NCI-H510A treated with DMSO at 0.1 percent for 48 hours (cell line): ENCODE measurements at places on chromosomes 7 and 10.

DNA sequence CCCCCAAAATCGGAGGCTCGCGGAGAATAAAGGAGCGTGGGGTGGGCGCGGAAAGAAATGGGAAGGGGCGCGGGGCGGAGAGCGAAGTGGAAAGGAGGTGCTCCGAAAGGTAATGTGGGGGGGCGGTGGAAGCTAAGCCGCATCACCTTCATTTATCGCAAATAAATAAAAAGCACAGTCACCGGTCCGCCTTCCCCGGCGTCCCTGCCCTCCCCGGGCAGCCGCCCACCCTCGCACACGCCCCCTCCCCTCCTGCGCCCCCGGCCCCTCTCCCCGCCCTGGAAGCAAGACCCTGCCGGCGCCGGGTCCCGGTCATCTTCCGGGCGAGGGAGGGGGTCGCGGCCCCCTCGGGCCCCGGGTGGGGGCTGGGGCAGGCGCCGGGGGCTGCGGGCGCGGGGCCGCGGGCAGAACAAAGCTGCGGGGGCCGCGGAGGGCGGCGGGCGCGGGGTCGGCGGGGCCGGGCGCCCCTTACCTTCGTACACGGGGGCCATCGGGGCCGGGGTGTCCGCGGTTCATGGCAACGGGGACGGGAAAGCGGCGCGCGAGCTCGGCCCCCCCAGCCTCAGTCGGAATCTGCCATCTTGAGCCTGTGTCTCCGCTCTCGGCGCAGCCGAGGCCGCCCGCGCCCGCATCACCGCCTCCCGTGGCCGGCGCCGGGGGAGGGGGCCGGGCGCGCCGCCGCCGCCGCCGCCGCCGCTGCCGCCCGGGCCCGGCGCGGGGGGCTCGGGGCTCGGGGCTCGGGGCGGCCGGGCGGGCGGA lies 486 bp downstream of the HIPK2 start:
- no peak for DNase-seq

DNA sequence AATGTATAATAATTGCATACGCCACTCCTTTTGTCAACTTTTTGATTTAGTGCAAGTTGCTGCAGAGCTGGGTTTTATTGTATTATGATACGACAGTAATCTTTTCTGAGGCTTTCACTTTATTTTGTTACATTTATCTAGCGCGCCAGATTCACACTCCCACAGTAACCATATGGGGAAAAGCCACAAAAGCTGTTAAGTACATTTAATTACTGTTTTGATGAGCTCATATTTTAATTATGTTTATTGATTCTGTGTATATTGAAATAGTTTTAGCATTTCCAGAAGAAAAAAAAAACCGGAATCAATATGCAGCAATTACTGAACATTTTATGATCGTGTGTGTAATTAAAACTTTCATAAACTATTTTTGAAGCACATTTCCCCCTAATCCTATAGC lies 118.5 kb downstream of the RAB11FIP2 start:
- no peak for DNase-seq

DNA sequence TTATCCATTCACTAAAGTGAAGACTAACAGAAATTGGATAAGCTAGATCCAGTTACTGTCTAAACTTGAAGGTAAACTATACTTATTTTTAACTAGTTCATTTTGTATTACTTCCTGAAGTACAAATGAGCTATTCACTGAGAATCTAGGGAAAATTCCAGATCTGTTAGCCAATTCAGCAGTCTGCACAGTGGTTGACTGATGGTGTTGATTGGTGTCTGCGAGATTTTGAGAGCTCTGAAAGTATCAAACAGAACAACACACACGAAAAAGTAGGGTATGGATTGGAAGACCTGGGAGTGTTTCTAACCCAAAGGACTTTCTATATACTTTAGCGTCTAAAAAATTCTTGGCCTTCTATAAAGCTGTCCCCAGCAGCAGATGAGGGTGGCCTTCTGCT lies 33.6 kb upstream of the AGR2 start:
- no peak for DNase-seq

DNA sequence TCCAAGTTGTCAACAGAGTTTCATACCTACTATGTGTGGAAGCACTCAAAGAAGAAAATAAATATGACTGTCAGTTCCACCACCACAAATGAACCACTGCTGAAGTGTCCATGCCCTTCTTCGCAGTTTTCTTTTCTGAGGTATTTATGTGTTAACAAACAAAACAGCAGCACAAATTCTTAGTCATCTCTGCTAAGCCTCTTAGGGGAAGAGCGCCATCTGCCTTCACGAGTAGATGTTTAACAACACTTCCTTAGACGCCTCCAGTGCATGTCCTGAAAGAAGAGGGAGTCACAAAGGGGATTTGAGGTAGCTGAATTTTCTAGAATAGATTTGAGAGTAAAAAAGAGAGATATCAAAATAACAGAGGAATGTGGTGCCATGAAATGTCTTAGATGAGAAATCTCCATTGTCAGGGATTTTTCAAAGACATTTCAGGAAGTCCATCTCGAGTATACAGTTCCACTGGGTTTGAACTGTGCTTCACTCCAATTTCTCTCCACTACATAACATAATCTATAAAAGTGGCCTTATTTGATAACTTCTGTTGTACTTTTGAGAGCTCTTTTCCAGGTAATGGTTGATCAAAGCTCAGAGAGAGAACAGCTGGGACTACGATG lies 775.3 kb upstream of the POM121L12 start:
- DNase-seq: no peak

- no peak for DNase-seq
Observed at GRCh38 chr10:25175527-25176420, 973 bp downstream of the GPR158 start.

GRCh38 chr10:68781613-68782574 lies 45.4 kb upstream of the STOX1 start:
- DNase-seq: no peak

- DNase-seq: peak; percentile 33
Observed at GRCh38 chr10:26725837-26726727, 28.6 kb downstream of the PDSS1 start.

GRCh38 chr10:120963594-120964220 lies 112.5 kb downstream of the WDR11 start:
- no peak for DNase-seq

DNA sequence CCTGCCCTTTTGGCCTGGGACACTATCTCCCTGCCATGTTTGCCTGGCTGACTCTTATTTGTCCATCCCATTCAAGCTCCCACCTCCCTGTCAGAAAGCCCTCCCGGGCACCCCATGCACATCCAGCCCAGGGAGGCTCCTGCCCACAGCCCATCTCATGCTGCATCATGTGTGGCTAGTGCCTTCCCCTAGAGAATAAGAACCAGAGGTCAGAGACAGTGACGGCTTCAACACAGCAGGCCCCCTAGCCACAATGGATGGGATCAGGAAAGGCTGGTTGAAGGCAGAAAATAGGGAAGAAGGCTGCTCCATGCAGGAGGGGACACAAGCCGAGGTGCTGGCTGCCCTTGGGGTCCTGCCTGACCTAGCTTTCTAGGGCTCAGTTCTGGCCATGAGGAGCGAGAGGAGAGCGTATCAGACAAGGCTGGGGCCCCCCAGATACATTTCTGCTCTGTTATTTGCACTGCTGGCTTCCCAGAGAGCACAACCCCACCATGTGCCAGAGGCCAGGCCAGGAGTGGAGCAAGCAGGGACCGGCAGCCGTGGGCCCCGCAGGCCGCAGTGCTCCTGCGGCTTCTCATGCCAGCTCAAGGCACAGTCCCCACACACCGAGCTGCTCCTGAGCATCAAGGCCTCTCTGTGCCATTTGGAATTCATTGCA lies 161.1 kb upstream of the ZMIZ1 start:
- DNase-seq: no peak

DNA sequence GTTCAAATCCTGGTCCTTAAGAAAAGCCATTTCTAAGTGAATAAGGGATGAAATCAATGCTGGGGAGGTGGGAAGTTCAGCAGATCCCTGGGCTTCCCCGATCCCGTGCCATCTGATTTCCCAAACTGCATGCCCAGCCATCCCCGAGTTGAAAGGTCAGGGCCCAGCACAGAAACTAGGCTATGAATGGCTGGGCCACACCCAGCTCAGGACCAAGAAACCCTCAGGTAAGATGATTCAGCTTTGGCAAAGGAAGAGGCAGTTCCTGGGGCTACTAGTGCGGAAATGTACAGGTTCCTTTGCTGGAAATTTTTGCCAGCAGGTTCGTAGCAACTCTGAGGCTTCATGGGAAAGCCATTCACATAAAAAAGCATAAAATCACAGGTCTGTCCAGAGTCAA lies 182.7 kb downstream of the FAM107B start:
- no peak for DNase-seq

- no peak for DNase-seq
Observed at GRCh38 chr10:91681361-91682276, 48.7 kb upstream of the PPP1R3C start.

- DNase-seq: peak; percentile 27
Observed at GRCh38 chr7:51290702-51291540, 25.7 kb downstream of the COBL start.

- peak; percentile 81 for DNase-seq
Observed at GRCh38 chr10:72954596-72955554, at the start of gene PLA2G12B. Gene PLA2G12B (minus strand): TSS chr10:72954806. CDS start chr10:72954685, 121 bp downstream.

GRCh38 chr10:90621577-90621976 lies 236.3 kb downstream of the HTR7 start:
- no peak for DNase-seq

GRCh38 chr7:55171157-55171556 lies 152.3 kb downstream of the EGFR start:
- no peak for DNase-seq

GRCh38 chr7:100063376-100063775 lies 13.8 kb downstream of the ZSCAN21 start:
- no peak for DNase-seq

DNA sequence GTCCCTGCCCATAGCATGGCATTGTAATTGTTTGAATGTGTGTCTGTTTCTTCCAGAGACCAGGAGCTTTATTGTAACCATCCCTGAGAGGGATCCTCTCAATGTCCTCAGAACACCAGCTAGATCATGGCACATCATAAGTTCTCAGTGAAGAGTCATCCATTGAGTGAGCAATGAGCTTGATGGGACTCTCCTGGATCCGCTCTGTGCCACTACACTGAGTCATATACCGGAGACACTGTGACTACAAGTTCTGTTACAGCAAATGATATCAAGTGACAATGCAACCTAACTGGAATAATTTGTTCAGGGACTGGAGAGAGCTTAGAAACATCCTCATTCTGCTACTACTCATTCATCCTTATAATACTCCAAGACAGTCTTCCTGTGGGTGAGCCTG lies 25.1 kb downstream of the MRPS24 start:
- no peak for DNase-seq

DNA sequence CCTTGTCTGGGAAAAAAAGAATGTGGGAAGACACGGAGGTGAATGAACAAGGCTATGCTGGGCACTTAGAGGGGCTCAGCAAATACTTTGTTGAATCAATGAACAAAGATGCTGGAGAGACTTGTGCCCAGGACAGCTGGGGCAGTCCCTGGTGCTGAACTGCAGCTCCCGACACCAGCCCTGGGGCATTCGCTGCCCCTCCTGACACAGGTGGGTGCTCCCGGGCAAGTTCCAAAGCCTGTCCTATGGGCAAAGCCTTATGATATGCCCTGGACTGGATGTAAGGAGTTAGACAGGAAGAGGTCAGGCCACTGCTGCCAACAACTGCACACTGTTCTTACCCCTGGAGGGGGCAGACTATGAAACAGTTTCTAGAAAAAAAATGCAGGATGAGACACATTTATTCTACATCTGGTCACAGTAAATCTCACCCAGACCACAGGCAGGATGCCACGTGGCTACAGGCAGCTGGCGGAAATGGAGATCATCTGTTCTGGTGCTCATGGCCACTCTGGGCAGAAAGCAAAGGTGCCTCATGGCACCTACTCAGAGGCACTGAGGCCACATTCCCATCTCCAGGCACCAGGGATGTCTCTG lies 21.9 kb upstream of the FRAT2 start:
- DNase-seq: no peak

DNA sequence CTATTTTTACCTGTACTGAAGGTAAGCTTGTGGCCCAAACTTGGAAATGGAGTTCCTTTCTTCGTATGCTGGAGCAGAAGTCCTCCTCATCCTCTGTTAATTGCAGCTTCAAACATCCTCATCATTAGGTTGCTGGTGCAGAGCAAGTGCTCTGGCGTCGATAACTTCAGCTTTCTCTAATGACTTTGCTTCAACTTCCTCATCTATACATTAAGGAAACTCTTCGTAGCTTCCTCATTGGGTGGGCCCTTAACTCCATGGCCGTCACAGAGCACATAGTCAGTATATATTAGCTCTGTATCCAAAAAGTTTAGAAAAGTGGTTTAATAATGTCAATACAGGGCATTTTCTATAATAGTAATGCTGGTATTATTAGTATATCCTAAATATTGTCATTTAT lies 447.7 kb downstream of the SUGCT start:
- no peak for DNase-seq

- no peak for DNase-seq
Observed at GRCh38 chr10:77159538-77160110, 478.0 kb downstream of the KCNMA1 start.

DNA sequence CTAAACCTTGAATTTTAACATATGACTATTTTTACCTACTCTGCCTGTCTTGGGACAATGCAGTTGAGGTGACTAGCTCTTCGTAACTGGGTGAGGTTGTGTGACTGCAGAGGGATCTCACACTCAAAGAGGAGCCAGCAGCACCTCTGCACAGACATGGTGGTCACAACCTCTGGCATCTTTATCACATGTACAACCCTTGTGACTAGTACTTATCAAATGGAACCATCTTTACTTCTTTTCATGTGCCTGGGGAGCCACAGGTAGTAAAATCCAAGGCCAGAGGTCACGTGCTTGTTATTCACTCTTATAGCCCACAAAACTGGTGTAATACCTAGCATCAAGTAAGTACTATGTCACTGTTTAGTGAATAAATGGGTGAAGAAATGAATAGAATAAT lies 244.3 kb downstream of the COBL start:
- DNase-seq: no peak

DNA sequence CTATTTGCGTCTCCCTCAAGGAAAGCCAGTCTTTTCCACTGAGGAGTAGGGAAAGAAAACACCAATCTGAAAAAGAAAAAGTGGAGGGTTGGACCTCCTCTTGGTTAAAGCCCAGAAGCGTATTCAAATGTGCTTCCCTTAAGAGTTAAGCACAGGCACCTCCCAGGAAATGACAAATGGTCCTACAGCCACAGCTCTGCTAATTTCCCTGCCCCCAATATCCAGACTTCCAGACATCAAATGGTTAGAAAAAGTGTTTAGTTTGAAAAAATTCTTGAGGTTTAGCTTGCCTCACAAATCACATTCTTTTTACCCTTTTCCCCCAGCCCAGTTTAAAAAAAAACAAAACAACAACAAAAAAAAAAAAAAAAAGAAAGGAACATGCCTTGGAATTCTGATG lies 19.0 kb upstream of the COL1A2 start:
- DNase-seq: no peak

DNA sequence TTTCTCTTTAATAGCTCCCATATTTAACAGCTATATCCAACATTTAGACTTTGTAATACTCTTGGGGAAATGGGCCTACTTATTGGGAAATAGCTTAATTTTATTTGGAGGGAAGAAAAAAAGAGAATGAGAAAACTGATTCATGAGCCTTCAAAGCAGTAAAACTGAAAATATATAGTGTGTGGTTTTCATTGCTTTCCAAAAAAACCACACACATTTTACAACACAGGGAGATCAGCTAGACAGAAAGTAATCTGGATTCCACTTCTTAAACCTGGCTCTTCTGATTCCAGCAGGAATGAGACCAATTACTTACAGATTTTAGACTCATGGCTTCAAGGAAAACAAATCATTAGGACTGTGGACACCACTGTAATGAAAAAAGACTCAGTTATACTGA lies 48.7 kb downstream of the CH25H start:
- no peak for DNase-seq

- DNase-seq: no peak
Observed at GRCh38 chr7:133344275-133344674, 91.4 kb downstream of the EXOC4 start.

- no peak for DNase-seq
Observed at GRCh38 chr10:73655257-73655989, 406 bp downstream of the SYNPO2L start.
